Upper lobe of right lung (tissue), 1 donor: ENCODE measurements at places on chromosomes 7 and 10. TPM values are rescaled to one million over a fixed set of nuclear protein-coding genes. Genes with fewer than 3 reads are reported as not detected.

Gene CNOT4
- 25.8 TPM for total RNA-seq

Gene PTPN20
- total RNA-seq, result 2.6 TPM

Gene SHH
- total RNA-seq, result 10.1 TPM

Gene SPDYE6
- total RNA-seq, result not detected

Gene CNTNAP2
- total RNA-seq, result 0.41 TPM

Gene HPSE2
- total RNA-seq, result 3.4 TPM

DNA sequence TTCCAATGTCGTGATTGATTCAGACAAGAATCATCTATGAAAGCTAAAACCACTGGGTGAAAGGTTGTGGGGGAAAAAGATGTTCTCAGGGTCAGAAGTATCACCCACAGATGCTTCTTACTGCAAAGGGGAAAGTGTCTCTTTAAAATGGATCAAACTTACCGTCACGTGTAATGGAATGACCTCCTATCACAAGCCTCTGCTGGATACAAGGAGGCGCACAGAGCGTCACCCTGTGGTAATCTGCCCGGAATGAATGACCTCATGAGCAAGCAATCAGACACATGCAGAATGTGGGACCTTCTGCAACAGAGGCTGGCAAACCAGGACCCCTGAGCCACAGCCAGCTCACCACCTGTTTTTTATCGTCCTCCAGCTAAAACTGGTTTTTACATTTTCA lies 33.0 kb downstream of the WIPF3 start:
- DNase-seq, result no peak
- H3K4me1 ChIP-seq, result no peaks in the 10 kb centered on the region
- H3K27me3 ChIP-seq, result no peaks in the 10 kb centered on the region
- no peaks in the 10 kb centered on the region for H3K36me3 ChIP-seq
- H3K27ac ChIP-seq, result no peak overlapping the region
- H3K4me3 ChIP-seq, result no peak overlapping the region

GRCh38 chr7:5695727-5696345 lies 85.6 kb downstream of the RNF216 start:
- H3K27me3 ChIP-seq, result no peaks in the 10 kb centered on the region
- DNase-seq, result no peak
- H3K27ac ChIP-seq, result peak overlapping the region; percentile 77
- H3K4me3 ChIP-seq, result no peak overlapping the region
- peaks cover 76% of the 10 kb centered on the region for H3K4me1 ChIP-seq
- no peaks in the 10 kb centered on the region for H3K36me3 ChIP-seq

- no peaks in the 10 kb centered on the region for H3K4me1 ChIP-seq
- DNase-seq, result no peak
- no peaks in the 10 kb centered on the region for H3K27me3 ChIP-seq
- H3K36me3 ChIP-seq, result no peaks in the 10 kb centered on the region
Measured at GRCh38 chr7:90503367-90503766, 33.9 kb downstream of the PTTG1IP2 start.

GRCh38 chr7:147492606-147493005 lies 1098.0 kb upstream of the C7orf33 start:
- no peaks in the 10 kb centered on the region for H3K27me3 ChIP-seq
- H3K36me3 ChIP-seq, result no peaks in the 10 kb centered on the region
- no peak for DNase-seq
- H3K4me3 ChIP-seq, result no peak overlapping the region
- no peak overlapping the region for H3K27ac ChIP-seq

DNA sequence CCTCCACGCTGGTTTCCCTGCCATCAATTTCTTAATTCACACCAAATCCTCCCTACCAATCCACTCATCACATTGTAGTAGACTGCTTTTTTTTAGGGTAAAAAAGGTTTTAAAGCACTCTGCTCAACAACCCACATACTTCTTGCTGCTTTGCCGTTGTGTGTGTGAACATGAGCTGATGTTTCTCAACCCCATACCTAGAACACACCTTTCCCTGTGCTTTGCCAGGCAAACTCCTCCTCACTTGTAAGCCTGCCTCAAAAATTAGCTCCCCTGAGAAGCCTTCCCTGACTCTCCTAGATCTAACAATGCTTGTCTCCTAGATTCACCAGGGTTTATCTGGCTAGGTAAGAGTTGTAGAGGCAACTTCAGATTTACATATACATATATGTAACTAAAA lies 119.0 kb upstream of the FAM133B start:
- no peaks in the 10 kb centered on the region for H3K27me3 ChIP-seq
- H3K27ac ChIP-seq, result no peak overlapping the region
- no peak overlapping the region for H3K4me3 ChIP-seq
- H3K36me3 ChIP-seq, result no peaks in the 10 kb centered on the region
- no peak for DNase-seq

DNA sequence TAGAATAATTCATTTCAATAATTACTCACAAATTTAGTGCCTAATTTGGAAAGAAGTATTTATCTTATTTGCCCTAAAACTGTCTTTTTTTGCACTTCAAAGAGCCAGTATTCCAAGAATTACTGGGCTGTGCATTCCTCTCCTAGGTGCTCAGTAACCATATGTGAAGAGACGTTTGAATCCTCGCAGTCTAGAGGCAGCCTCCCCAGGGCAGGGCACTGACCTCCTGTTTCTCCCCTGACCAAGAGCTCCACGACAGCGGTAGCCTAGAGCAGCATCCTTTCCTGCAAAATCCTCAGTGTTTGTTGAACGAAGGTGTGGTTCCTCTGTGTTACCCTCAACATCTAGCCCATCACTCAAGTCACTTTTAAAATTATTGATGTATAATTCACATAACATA lies 113.1 kb downstream of the EEPD1 start:
- H3K4me1 ChIP-seq, result peaks cover 41% of the 10 kb centered on the region
- no peak overlapping the region for H3K27ac ChIP-seq
- H3K4me3 ChIP-seq, result no peak overlapping the region
- no peaks in the 10 kb centered on the region for H3K36me3 ChIP-seq

DNA sequence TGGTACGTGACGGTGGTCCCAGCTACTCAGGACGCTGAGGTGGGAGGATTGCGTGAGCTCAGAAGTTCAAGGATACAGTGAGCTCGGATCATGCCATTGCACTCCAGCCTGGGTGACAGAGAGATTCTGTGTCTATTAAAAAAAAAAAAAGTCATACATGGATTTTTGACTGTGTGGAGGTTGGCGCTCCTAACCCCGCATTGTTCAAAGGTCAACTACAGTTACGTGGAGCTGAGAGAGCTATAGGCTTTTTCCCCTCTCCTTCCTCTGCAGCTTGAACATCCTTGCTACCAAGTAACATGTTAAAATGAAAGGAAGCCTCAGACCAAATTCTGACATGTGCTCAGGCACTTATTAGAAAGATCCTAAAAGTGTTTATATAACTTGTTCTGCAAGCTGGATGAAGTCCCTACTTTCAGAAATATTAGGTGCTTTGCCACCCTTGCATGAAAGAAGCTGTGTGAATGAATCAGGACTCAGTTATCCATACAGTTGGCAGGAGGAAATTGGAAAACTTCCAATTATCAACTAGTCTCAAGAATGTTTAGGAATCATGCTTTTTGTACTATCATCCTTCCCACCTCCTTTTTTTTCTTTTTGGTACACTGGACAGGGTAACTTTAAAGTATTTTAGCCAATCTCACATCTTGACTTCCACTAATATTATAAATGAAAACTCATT lies 12.5 kb upstream of the ST7 start:
- H3K27ac ChIP-seq, result no peak overlapping the region
- H3K4me1 ChIP-seq, result no peaks in the 10 kb centered on the region
- H3K27me3 ChIP-seq, result no peaks in the 10 kb centered on the region
- no peak for DNase-seq

- H3K27me3 ChIP-seq, result no peaks in the 10 kb centered on the region
- no peaks in the 10 kb centered on the region for H3K36me3 ChIP-seq
- H3K4me1 ChIP-seq, result peaks cover 25% of the 10 kb centered on the region
- no peak overlapping the region for H3K4me3 ChIP-seq
- peak overlapping the region; percentile 88 for H3K27ac ChIP-seq
Measured at GRCh38 chr10:112359606-112360307, 14.2 kb upstream of the ACSL5 start.

- H3K4me3 ChIP-seq, result no peak overlapping the region
- no peak overlapping the region for H3K27ac ChIP-seq
- no peaks in the 10 kb centered on the region for H3K36me3 ChIP-seq
- H3K27me3 ChIP-seq, result no peaks in the 10 kb centered on the region
- no peak for DNase-seq
- no peaks in the 10 kb centered on the region for H3K4me1 ChIP-seq
Measured at GRCh38 chr10:63452524-63452923, 13.3 kb downstream of the JMJD1C start.

GRCh38 chr10:30438021-30438850 lies 4.3 kb downstream of the MAP3K8 start:
- no peaks in the 10 kb centered on the region for H3K27me3 ChIP-seq
- DNase-seq, result no peak
- peaks cover 63% of the 10 kb centered on the region for H3K36me3 ChIP-seq
- H3K4me1 ChIP-seq, result peaks cover 57% of the 10 kb centered on the region

GRCh38 chr10:118458957-118459641 lies 117.0 kb upstream of the FAM204A start:
- no peak for DNase-seq
- H3K27ac ChIP-seq, result no peak overlapping the region
- H3K4me1 ChIP-seq, result no peaks in the 10 kb centered on the region
- no peak overlapping the region for H3K4me3 ChIP-seq
